Fibroblast of the aortic adventitia (primary cell): ENCODE measurements at places on chromosomes 11 and 22. TPM values are rescaled to one million over a fixed set of nuclear protein-coding genes. Genes with fewer than 3 reads are reported as not detected.

TRPT1 gene
- 18.9 and 33.3 TPM in 2 replicates for total RNA-seq

OR51E2 gene
- total RNA-seq, result not detected in 2 replicates

TRIM49 gene
- total RNA-seq, result not detected in 2 replicates

KRTAP5-11 gene
- not detected in 2 replicates for total RNA-seq

OR8G1 gene
- not detected in 2 replicates for total RNA-seq

TECTA gene
- total RNA-seq, result 0.36 and 1.5 TPM in 2 replicates

DNA sequence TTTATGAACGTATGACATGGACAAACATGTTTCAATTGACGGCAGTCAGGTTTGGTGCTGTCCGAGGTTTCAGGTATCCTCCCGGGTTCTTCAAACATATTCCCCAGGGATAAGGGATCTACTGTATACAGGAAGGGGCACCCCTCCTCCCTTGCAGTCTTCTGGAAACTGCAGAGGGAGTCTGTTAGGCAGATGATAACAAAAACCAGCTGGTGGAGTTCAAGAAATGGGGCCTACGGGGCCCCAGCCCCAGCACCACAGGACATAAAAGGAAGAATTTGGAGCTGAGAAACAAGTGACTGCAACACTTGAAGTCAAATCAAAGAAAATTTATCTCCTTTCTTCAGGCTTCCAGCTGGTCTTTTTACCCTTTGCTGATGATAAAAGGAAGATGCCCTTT, 32.1 kb downstream of the SNU13 start:
- DNase-seq, result no peak

DNA sequence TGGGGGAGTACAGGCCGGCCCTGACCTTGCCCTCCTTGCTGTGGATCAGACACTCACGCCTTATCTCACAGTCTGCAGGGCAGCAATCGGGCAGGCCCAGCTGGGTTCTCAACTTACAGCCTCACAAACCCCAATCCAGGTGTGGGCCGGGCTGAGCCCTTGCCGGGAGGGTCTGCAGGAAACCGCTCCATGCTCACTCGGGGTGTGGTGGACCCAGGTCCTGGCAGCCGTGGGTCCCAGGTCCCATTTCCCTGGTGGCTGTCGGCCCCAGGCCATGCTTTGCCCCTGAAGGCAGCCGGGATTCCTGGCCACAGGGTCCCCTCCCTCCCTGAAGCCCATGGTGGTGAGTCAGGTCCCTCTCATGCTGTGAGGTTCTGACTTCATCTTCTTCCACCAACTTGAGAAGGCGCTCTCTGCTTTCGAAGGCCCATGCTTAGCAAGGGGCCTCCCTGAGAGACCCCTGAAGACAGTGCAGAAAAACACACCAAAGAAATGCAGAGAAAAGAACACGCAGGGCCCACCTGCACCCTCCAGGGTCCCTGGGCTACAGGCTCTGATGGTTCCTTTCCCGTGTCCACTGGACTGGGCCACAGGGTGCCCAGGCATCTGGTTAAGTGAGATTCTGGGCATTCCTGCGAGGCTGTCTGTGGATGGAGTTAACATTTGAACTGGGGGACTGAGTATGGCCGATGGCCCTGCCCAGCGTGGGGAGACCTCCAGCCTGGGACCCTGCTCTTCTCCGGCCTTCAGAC, 588.2 kb downstream of the BRD1 start:
- DNase-seq, result no peak

DNA sequence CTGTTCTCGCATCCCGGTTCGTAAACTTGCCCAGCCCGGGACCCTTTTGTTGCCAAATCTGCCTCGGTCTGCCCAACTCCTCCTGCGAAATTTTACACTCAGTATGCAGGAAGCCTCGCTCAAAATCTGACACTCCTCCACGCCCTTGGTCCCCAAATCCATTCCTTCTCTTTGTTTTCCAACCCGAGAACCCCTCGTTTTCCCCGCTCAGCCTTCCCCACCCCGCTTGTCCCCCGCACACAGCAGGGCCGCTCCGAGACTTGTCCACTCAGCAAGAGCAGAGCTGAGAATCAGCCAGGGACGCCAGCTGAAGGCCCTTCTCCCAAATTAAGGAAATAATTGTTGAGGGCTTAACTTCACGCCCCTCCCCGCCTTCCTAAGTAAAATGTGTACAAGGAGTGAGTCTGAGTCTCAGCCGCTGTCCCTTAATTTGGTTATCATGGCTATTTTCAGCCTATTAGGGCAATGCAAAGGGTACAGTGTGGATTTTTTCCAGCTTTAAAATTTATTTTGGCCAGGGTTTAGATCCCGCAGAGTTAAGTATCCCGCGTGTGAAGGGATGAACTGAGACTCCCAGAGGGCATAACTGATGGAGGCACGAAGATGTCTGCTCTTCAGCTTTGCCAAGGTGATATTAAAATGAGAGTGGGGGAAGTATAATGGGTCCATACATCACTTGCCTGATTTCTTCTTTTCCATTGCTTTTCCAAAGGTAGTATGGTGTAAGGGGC, 581 bp upstream of the FBXO3 start:
- DNase-seq, result no peak

GRCh38 chr11:12319988-12320387, 57.4 kb upstream of the PARVA start:
- DNase-seq, result no peak

DNA sequence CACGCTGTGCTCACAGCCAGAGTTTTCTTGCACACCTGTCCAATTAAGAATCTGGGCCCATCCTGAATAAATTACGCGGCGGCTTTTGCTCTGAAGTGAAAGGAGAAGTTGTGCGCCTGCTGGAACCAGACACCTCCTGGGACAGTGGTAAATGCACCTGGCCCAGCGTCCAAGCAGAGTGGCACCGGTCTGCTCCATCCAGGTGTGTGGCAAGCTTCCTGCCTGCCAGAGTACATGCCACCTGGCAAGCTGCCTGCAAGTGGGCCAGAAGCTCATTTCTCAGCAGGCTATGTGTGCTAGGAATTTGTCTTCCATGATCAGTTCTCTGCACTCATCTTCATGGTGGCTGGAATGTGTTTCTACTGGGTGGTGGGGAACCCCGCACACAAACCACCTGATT, 660.6 kb downstream of the ETS1 start:
- DNase-seq, result no peak

DNA sequence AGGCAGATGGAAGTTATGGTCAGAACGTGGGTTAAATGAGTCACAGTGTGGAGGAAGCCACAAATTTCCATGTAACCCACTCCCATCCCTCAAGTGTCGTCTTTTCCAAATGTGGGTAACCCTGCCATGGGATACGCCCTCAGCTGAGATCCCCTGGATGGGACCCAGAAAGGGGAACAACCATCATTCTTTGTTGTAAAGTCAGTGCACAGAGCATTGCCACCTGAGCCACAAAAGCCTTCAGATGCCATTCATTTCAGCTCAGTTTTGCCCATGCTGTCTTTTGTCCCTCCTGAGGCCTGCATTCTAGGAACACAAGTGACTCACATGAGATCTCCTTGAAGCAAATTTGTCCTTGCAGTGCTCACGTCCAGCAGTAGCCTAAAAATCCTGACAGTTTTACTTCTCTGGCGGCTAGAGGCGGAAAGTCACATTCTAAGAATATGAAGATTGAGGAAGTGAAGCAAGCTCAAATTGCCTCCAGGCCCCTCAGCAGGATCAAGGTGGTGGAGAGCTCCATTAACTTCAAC, 30.6 kb downstream of the MMP13 start:
- DNase-seq, result no peak

DNA sequence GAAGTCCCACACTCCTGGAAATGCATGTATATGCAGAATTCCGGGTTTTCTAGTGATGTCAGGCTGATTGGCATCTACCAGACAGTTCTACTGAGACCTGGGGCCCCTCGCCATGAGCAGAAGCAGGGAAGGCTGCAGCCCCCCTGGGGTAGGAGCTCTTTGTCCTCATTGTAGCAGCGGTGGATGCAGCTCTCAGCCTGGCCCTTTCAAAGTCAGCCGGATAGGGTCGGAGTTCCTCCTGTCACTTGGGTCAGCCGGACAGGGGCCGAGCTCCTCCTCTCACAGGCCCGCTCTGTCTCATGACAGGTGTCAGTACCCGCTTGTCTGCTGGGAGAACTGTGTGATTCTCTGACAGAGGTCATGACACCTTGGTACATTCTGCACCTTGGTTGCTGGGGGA, 30.0 kb downstream of the MRGPRD start:
- no peak for DNase-seq

DNA sequence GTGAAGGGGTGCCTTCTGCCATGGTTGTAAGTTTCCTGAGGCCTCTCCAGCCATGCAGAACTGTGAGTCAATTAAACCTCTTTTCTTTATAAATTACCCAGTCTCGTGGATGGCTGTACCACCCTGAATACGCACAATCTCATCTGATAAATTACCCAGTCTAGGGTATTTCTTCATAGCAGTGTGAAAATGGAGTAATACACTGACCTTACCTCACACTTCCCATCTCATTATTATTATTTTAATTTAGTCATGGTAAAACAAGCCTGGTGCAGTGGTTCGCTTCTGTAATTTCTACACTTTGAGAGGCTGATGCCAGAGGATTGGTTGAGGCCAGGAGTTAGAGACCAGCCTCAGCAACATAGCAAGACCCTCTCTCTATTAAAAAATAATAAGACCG, 30.5 kb upstream of the CYB5R3 start:
- no peak for DNase-seq

DNA sequence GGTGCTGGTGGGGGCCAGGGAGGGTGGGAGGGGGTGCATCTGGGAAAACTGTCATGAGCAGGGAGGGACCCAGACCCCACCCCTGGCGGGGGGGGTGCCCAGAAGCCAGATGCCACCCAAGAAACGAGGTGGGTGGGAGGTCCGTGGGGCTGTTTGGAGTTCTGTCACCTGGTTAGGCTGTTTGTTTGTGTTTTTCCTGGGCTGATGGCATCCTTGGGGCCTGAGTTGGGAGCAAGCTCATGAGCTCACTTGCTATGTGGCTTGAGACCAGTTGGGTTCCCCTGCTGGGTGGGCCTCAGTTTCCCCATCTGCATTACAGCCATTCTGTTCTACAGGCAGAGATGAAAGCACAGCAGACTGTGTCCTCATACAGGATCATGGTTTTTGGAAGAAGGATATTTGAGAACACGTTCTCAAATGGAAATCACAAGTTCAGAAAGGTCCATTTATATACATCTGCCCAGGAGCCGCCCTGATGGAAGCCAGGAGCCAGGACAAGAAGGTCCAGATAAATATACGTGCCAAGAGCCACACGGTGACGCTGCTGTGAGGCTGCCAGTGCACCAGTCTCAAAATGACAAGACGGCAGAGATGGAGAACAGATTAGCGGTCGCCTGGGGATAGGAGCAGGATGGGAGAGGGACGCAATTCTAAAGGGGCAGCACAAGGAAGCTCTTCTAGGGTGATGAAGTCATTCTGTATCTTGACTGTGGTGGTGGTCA, 312.9 kb downstream of the MN1 start:
- no peak for DNase-seq

- DNase-seq, result no peak
Measured at GRCh38 chr11:112624431-112624830, 336.8 kb upstream of the NCAM1 start.

DNA sequence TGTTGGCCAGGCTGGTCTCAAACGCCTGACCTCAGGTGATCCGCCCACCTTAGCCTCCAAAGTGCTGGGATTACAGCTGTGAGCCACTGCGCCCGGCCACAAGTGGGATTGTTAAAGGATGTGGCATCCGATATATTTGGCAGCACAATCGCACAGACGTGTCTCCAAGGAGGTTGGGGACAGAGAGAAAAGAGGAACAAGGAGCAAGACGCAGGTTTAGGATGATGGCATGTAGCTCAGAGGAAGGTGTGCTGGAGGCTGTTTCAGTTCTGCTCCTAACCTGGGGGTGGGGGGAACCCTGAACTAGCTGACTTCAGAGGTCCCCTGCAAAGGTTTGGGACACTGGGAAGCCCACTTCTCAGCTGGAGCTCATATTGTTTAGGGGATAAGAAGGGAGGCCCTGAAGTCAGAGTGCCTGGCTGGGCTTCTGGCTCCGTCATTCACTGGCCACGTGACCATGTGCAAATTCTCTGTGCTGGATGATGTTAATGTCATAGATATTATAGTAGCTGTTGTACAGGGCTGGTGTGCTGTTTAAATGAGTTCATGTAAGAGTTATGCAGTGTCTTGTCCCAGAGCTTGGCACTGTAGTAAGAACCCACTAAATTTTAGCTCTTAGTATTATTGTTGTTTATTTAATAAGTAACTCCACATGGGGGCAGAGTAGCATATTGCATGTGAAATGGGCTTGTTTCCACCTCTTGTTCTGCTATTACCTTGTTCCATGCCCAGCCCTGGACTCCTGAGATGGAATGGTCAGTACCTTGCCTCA, 129.7 kb downstream of the ST3GAL4 start:
- DNase-seq, result peak; percentile 25

DNA sequence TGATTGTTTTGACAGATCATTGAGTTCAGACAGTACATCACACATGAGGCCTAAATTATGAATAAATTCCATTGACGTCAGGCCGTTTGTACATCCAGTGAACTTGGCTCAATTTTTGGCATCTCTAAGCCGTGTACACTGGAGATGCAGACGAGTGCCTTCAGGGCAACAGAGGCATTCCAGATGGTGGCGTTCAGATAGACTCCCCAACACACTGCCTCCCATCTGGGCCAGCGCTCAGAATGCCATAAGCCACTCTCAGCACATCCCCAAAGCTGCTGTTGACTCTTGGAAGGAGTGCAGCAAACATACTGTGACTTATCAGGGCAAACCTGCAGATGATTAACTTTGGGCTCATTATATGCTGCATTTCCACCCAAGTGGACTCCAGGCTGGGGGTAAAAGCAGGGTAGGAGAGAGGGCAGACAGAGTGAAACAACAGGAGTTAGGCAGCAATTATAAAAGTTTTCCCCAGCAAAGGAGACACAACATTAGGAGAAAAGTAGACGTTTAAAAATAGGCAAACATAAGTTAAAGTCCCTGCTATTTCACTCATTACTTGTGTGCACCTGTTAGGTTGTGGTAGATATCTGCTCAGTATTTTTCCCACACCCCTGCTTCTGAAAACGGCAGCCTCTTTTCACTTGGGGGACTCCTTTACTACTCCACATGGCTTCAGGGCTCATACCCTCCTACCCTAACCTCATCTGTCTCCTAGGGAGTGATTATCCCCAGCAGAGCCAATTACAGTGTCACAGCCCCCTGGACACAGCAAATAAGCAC, 60.2 kb upstream of the PDE3B start:
- DNase-seq, result no peak

GRCh38 chr11:70029115-70029860, 48.8 kb upstream of the ANO1 start:
- DNase-seq, result no peak

- peak; percentile 70 for DNase-seq
Measured at GRCh38 chr11:10454878-10455631, at the start of gene AMPD3. Gene AMPD3, plus strand, starts transcription at chr11:10455264. Its CDS starts 6,256 bp downstream, at chr11:10461520.

DNA sequence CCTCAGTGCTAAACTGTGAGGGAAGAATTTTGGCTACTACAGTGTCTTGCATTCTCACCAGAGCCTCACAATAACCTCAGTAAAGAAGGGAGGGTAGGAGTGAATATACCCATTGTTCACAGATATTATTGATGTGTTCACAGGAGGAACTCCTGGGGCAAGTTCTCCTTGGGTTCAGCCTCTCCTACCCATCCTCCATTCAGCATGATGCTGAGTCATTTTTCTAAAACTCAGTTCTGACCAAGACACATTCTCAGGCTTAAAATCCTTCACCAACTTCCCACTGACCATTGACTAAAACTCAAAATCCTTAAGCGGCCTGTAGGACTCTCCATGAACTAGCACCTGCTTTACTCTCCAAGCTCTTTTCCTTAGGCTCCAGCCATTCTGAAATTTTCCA, 48.7 kb downstream of the SYTL2 start:
- DNase-seq, result no peak
